Activated T-cell treated with anti-CD3 and anti-CD28 coated beads, Interleukin-2, amount 50 U/mL, for 24 hours (primary cell): ENCODE measurements at places on chromosomes 2 and 18.

GRCh38 chr2:128787616-128788015 lies 468.9 kb upstream of the HS6ST1 start:
- no peak for DNase-seq

GRCh38 chr2:221156062-221156734 lies 415.9 kb downstream of the EPHA4 start:
- DNase-seq: no peak

- DNase-seq: no peak
Measured at GRCh38 chr2:74390606-74391005, 10.5 kb upstream of the DCTN1 start.

DNA sequence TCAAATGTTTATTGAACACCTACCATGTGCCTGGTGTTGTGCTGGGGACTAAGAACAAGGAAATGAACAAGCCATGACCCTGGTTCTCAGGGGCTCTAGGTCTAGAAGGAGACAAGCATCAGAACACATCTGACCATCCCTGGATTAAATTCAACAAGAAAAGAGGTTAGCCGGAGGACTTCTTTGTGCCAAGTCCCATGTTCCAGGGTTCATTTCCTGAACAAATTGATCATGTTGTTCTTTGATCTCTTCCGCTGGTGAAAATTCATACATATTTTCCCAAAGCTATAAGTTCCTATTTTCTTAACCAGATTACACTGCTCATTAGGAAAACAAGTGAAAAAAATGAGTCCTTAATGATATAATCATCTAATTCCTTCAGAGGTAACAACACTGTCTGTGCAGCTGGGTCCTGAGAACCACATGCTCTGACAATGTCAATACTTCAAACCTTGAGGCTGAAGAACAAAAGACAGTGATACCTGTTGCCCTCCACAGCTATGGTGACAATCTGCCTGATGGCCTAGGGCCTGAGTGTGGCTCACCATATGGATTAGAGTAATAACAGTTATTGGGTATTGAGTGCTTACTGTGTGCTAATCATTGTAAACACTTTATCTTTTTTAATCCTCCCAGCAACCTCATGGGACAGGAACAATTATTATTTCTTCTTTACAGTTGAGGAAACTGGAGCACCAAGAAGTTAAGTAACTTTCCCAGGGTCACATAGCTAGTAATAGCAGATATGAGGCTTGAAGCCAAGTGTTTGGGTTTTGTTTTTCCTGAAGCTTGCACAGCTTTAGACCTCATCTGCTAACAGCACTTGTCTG lies 24.6 kb upstream of the INO80C start:
- DNase-seq: no peak

GRCh38 chr2:239369631-239370161 lies 31.1 kb downstream of the HDAC4 start:
- peak; percentile 75 for DNase-seq

GRCh38 chr2:225090746-225091145 lies 48.5 kb upstream of the DOCK10 start:
- no peak for DNase-seq

- no peak for DNase-seq
Measured at GRCh38 chr2:101272045-101272784, 19.5 kb downstream of the CNOT11 start.

DNA sequence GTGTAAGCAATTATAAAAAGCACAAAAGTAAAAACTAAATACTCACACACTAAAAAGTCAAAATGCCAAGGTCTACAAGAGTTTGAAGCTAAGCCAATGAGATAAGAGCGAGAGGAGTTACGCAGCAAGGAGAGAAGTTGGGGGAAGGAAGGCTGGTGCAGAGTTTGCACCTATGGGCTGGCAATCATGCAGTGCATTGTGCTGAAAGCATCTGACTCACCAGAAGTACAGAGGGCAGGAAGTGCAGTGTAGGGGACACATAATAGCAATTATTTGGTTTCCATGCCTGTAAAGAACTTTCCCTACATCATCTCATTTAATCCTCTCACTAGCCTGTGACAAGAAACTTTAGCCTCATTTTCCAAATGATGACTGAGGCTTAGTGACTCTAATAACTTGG lies 142.7 kb upstream of the KYNU start:
- no peak for DNase-seq

DNA sequence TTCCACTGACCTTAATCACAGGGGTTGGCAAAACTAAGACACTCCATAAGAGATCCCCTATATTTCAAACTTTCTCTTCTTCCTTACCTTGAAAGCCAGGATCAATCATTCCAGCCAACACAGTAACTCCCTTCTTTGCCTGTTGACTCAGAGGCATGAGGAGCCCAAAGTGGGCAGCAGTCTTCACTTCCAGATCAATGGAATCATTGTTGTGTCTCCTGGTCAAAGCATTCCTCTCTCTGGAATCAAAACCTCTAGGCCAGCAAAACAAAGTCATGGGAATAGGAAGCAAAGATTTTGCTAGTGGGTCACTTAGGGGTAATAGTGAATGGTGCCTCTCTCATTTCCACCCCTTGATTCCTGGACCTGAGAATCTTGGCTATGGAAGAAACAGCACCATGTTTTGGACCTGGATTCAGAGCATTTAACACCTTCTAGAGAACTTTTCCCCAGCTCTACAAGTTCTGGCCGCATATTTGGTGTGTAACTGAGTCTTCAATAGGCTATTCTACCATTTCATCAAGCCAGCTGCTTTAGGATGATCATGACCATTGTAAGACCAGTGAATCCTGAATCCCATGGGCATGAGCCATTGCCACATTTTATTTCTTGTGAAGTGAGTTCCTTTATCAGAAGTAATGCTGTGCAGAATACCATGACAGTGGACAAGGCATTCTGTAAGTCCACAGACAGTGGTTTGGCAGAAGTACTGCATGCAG lies 65.7 kb upstream of the SERPINE2 start:
- DNase-seq: no peak

DNA sequence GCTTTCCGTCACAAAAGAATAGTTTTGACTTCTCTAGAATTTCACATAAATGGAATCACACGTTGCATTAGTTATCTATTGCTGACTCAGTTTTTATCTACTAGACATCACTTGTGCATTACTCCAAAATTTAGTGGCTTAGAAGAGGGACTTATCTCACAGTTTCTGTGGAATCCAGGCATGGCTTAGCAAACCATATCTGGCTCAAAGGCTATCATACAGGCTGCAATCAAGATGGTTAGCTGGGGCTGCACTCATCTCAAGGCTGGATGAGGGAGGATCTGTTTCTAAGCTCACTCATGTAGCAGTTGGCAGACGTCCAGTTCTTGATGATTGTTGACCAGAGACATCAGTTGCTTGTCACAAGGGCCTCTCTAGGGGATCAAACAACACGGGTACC lies 6.6 kb upstream of the DSC3 start:
- DNase-seq: no peak

GRCh38 chr2:145351864-145352425 lies 832.0 kb upstream of the ZEB2 start:
- no peak for DNase-seq

- no peak for DNase-seq
Measured at GRCh38 chr2:98509542-98510321, 65.1 kb downstream of the INPP4A start.

- DNase-seq: no peak
Measured at GRCh38 chr2:162929571-162929970, 91.0 kb upstream of the KCNH7 start.

DNA sequence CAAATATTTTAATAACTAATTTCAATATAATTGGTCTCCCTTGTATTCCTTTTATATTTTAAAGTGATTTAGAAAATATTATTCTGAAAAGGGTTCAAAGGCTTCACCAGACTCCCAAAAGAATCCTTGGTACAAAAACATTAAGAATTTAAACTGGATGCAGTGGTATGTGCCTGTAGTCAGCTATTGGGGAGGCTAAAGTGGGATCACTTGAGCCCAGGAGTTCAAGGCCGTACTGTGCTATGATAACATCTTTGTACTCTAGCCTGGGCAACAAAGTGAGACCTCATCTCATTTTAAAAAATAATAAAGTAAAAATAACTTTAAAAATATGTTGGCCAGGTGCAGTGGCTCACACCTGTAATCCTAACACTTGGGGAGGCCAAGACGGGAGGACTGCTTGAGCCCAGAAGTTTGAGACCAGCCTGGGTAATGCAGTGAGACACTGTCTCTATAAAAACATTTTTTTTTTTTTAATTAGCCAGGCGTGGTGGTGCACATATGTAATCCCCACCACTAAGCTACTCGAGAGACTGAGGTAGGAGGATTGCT lies 14.7 kb downstream of the NCL start:
- DNase-seq: no peak

GRCh38 chr2:230155359-230155758 lies 64.4 kb downstream of the SP110 start:
- DNase-seq: no peak

GRCh38 chr2:8643996-8644356 lies 37.9 kb upstream of the ID2 start:
- DNase-seq: no peak

DNA sequence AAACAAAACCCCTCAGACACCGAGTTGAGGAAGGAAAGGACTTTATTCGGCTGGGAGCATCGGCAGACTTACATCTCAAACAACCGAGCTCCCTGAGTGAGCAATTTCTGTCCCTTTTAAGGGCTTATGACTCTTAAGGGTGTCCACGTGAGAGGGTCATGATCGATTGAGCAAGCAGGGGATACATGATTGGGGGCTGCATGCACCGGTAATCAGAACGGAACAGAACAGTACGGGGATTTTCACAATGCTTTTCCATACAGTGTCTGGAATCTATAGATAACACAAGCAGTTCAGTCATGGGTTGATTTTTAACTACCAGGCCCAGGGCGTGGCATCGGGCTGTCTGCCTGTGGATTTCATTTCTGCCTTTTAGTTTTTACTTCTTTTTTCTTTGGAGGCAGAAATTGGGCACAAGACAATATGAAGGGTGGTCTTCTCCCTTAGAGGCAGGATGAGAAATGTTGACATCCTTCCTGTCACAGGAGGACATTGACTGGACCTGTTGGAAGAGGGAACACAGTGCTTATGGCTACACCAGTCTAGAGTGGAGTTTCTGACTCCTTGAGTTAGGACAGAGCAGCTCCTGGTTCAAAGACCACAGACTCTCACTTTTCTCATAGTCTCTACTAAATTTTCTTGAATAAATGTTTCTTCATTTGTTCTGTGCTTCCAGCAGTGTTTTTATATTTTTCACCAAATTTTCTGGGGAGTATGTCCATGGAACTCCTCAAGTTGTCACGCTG lies 35.8 kb downstream of the SPOPL start:
- no peak for DNase-seq

DNA sequence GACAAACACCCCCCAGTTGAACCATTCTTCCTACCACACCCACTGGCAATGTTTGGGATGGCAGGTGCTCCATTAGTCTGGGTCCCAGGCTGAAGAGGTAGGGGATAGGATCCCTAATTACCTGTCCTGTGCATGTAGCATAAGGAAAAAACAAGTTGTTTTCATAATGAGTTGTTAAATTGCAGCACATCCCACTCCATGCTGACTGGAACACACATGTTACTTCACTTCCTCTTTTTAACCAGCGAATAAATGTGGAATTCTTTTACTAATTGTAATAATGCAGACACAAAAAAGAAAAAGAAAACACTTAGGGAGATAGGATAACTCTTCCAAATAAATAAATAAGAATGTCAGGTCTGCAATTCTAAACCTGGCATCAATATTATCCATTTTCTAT lies 11.8 kb upstream of the CBLN2 start:
- DNase-seq: no peak

DNA sequence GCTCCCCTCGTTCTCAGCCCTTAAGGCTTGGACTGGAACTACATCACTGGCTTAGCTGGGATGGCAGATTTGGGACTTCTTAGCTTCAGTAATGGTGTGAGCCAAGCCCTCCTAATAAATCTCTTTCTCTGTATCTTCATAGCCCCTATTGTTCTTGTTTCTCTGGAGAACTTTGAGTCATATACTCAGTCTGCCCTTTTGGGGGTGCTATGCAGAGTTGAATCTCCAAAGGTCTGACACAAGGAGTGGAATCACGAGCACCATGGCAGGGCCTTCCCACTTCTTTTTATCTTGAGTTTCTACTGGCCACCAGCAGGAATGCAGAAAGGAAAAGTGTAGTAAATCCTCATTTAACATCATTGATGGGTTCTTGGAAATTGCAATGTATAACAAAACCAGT lies 13.3 kb upstream of the TGFA start:
- DNase-seq: no peak

- DNase-seq: peak; percentile 22
Measured at GRCh38 chr18:79532313-79533007, 136.7 kb downstream of the NFATC1 start.

DNA sequence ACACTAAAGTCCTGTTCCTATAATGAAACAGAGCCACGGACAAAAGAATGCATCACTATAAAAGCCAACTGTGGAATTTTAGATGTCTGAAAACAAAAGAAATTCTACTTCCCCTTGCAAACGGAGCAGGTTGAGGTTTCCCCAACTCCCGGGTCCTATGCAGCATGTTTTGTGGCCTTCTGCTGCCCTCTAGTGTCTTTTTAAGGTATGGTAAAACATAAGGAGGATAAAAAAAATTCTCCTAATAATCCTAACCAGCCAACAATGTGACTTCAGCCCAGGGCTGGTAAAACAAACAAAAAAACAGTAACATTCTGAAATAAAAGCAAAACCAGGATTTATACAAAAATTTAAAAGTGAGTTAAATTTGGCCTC lies 539.5 kb downstream of the NRXN1 start:
- DNase-seq: no peak

DNA sequence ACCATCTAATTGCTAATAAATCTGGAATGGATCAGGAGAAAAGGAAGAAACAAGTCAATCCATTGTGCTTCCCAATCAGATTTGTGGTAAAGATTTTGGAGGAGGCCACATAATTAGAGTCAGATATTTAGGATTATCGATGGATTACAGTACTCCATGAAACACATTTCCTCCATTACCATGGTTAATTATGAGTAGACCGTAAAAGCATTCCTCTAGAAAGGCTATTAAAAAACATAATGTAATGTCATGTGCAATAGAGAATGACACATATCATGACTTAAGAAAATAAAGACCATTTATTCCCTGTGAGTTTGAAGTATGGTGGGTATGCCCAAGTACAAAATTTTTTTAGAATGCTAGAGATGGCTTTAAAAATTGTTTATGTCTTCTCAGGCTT lies 96.1 kb downstream of the ITGA4 start:
- no peak for DNase-seq

DNA sequence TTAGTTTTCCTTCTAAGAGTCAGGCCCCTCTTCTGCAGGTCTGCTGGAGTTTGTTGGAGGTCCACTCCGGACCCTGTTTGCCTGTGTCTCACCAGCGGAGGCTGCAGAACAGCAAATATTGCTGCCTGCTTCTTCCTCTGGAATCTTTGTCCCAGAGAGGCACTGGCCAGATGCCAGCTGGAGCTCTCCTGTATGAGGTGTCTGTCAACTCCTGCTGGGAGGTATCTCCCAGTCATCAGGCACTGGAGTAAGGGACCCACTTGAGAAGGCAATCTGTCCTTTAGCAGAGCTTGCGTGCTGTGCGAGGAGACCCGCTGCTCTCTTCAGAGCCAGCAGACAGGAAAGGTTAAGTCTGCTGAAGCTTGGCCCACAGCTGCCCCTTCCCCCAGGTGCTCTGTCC lies 4.8 kb downstream of the REG1B start:
- no peak for DNase-seq
